KG1 (cell line): ENCODE measurements at places on chromosomes 16 and 17.

DNA sequence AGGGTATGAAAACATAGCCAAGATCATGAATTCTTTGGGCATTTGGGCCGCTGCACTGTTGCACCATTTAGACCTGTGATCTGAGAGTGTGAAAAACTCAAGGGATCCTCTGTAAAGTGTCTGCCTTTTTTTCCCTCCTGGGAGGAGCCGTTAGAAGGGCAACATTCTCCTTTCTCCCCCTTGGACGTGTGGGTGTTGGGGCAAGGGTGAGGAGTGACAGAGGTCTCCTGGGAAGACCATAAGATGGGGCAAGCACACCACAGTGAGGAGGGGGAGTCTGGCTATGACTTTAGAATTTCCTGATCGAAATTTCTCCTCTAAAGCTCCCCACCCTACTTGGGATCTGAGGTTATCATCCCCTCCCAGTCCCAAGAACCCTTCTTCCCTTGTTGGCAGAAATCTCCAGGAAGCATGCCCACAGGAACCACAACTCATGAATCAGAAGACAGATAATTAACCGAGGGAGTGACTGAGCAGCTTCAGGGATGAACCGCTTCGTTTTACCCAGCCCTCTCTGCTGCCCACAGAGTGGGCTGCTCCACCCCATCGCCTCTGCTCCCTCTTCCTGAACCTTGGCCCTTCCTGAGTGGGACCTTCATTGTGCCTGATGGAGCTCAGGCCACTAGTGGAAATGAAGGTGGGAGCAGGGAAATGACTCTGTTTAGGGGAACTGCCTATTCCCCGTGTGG lies 4.2 kb downstream of the ITGB3 start:
- DNase-seq: no peak

- no peak for DNase-seq
These were observed 35.2 kb downstream of the TNFRSF13B start for GRCh38 chr17:16936536-16937310.

- no peak for DNase-seq
These were observed 25.6 kb downstream of the GOSR2 start for GRCh38 chr17:46948544-46948943.

DNA sequence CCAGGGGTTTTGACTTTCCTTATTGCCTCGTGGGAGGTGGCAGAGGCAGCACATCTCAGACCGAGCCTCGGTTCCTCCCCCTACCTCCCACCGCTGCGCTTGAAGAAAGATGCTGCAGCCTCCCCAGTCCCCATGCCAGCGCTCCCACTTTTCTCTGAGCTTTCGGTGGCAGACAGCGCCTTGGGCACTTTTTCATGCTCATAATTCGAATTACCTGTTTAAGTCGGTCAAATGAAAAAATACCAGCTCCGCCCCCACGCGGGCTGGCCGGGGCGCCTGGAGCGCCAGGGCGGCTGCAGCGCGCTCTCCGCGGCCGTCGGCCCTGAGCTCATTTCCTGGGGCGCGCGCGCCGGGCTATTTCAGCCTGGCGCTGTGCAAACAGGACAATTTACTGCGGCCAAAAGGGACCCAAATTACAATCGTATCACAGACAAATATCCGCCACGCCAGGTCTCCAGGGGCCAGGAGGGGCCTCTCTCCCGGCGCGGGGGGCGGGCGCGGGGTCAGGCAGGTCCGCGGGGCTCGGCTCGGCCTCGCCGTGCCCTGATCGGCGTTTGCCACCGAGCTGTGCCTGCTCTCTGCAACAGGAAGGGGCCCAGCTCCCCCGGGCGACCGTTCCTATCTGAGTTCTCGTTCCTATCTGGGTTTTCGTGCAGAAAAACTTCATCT lies 45.0 kb downstream of the SOST start:
- no peak for DNase-seq

DNA sequence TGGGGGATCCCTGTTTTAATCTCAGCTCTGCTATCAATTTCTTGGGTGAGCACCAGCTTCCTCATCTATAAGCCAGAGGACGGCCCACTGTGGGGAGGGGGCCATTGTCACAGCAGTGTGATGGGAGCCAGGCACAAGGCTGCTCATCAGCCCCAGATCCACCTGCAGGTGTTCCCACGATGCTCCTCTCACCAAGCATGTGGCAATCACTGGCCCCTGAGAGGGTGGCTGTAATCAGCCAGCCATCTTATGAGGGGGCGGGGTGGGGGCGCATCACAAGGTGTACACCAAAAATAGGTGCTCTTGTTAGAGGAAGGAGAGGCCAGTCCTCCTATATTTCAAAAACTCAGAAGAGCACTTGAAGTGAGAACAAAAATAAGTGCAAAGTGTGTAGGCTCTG lies 31.2 kb downstream of the HNF1B start:
- DNase-seq: no peak

GRCh38 chr17:80762076-80762475 lies 217.4 kb downstream of the RPTOR start:
- DNase-seq: no peak

DNA sequence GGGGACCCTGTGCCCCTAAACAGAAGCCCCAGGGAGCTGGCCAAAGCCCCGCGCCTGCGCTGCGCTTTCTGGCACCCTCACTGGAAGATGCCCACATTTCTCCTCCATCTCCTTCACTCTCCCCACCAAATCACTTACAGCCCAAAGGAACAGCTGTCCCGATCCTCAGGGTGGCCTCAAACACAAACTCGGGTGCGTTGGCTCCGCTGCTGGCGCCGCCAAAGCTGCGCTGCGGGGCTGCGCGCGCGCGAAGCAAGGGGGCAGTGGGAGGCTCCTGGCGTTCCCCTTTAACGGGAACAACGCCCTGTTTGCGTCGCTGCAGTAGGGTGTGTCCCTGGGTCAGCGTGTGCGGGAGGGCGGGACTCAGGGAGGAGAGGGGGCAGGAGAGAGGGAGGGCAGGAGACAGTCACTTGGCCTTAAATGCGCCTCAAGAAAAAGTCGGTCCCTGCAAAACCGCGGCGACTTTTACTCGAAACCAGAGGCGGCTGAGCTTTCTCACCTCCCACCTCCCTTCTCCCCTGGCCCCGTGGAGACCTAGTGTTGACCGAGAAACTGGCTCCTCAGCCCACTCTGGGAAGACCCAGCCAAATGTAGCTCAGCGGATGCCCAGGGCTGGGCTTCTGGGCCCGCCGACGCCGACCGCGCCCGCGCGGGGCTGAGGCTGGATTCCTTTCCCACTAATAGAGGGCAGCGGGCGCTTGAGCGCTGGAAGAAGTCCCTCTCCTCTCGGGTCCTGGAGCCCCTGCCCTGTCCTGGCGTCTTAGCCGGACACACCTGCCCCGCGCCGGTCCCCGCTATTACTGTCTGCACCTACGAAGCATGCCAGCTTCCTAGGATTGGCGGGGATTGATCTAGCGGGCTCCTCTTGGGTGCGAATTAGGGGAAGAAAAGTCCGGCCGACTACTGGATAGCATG lies 2.6 kb downstream of the PMP22 start:
- DNase-seq: no peak

DNA sequence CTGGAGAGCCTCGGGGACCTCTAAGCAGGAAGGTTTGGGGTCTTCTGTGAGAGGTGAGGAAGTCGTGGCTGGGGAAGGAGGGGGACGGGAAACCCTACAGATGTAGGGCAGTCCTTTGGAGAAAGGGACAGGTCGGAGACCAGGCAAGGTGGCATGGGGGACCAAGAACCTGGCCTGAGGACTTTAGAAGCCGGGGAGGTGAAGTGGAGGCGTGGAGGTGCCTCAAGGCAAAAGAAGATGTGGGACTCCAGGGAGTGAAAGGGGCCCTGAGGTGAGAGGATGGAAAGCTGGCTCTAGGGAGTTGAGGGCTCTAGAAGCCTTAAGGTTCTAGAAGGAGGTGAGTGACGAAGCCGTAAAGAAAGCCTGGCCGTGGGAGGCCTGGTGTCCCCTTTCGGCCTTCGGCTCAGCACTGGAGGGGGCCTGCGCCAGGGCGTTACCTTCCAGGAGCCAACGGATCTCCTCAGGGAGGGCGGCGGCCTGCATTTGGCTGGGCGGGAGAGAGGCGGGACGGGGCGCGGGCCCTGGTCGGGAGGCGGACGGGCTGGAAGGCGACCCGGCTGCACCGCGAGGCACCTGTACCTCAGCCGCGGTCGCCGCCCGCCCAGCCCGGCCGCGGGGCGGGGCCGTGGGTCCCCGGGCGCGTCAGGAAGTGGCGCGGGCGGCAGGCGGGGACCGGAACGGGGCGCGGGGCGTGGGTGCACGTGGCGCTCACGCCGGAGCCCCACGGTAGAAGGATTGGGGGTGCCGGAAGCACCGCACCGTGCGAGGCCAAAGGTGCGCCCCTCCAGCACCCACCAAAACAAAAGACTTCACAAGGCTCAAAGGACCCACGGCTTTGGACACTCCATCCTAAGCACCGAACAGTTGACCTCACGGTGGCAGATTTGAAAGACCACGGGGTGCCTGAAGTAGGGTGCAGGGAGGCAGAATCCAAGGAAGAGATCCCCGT lies at the start of gene SKAP1:
Gene SKAP1, minus strand, starts transcription at position 577 of the 949 bp plus-strand sequence.
- DNase-seq: no peak

DNA sequence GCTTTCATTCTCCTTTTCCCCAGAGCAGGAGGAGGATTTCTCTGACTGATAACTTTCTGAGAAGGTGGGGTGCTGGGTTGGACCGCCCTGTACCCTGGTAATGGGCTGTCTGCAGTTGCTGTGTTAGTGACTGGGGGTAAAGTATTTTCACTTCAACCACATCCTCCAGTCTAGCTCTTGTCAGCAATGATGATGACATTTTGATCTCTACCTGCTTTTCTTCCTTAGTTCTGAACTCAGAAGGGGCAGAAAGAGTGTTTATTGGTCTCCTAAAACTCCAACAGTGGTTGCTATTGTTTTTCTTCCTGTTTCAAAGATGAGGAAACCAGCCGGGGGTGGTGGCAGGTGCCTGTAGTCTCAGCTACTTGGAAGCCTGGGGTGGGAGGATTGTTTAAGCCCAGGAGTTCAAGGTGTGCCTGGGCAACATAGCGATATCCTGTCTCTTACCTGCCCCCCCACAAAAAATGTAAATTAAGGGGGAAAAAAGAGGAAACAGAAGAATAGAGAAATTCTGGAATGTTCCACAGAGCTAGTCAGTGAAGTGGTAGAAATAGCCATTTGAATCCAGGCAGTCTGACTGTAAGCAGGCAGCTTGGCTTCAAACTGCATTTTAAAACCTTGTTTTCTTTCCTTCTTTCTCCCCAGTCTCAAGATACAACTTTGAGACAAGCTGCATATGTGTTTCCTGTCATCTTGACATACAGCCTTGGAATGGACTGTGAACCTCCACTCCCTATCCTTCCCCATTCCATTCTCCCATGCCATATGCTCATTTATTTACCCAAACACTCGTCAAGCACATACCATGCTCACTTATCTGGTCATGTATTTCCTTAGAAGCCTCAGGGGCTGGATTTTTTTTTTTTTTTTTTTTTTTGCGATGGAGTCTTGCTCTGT lies 3.3 kb upstream of the N4BP1 start:
- peak; percentile 47 for DNase-seq

DNA sequence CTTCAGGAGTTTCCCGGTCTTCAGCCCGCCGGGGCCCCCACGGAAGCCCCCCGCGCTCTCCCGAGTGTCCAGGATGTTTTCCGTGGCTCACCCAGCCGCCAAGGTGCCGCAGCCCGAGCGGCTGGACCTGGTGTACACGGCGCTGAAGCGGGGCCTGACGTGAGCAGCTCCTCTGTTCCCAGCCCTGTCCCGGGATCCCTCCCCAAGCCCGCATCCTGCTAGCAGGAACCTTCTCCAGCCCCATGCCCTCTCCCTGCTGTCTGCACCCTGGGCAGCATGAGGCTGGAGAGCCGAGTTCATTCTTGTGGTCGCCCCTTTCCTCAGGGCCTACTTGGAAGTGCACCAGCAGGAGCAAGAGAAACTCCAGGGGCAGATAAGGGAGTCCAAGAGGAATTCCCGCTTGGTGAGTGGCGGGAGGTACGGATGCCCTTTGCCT lies 10.1 kb downstream of the RIPOR1 start:
- DNase-seq: no peak

DNA sequence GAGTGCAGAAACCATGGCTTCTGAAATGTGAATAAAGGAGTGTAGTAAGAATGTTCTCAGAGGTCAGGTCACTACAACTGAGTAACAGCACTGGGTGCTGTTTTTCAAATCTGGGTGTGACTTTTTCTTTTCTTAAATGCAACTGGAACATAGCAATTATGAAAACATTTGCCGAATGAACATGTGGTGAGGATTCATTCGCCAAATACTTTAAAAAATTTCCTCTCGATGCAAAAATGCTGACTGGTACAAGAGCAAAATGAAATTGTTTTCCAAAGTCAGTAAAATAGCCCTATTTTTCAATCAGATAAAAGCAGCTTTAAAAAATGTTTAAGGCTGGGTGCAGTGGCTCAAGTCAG lies 18.6 kb downstream of the ZDHHC7 start:
- DNase-seq: no peak
